ENCODE measurements at places on chromosomes 1 and 21.

DNA sequence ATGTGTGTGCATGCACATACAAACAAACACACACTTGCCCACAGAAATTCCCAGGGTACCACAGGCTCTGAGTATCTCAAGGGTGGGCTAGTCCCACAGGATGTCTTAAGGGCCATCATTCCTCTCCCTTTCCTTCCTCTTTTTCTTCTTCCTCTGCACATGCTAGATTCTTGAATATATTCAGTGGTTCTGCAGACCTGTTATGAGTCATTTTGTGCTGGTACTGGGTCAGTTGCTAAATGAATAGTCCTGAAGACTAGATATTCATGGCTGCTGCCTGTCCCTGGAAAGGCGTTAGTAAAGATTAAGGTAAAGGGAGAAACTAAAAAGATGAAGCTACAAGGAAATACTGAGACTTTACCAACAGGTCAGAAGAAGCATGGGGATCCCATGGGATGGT lies 256.7 kb upstream of the KIAA0040 start:
- DNase-seq: no peak

GRCh38 chr1:167219646-167220536 lies 795 bp upstream of the POU2F1 start:
- peak; percentile 77 for DNase-seq

GRCh38 chr1:85815906-85816305 lies 107.7 kb upstream of the ZNHIT6 start:
- DNase-seq: no peak

- no peak for DNase-seq
These were observed 43.8 kb downstream of the FGGY start for GRCh38 chr1:59340411-59341307.

DNA sequence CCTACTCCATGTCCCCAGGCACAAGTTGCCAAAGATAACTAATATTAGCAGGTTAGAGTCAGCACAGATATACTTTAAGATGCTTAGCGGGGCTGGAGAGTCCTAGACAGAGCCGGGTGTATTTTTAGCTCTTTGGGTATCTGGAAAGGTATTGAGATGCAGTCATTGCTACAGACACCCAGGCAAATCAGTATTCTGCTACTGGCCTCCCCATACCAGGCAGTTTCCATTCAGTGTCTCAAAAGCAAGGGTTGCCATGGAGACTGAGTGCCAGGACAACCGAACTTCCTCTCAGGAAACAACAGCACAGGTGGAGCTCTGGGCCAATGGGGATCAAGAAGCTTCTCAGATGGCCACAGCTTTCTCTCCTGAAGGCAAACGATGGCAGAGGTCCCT lies 45.3 kb downstream of the KCNC4 start:
- DNase-seq: no peak

- DNase-seq: no peak
These were observed 212.5 kb downstream of the TOMM20 start for GRCh38 chr1:234915924-234916675.

DNA sequence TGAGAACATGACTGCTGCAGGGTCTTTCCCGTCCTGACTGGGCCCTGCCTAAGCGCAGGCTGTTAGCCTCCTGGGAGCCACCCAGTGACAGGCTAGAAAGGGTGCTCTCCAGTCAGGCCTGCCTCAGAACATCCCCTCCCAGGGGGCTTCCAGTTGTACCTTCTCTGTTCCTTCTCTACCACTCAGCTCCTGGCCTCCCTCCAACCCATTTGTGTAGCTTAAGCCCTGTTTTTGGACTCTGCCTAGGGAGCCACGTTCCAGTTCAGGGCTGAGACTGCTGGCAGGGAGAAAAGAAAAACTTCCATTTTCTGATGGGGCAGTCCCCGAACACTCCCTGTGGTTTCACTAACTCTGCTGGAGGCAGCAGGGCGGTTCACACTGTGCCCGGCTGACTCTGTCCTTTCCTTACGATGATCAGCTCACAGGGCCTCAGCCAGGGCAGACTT lies 15.3 kb upstream of the POU3F1 start:
- DNase-seq: no peak

DNA sequence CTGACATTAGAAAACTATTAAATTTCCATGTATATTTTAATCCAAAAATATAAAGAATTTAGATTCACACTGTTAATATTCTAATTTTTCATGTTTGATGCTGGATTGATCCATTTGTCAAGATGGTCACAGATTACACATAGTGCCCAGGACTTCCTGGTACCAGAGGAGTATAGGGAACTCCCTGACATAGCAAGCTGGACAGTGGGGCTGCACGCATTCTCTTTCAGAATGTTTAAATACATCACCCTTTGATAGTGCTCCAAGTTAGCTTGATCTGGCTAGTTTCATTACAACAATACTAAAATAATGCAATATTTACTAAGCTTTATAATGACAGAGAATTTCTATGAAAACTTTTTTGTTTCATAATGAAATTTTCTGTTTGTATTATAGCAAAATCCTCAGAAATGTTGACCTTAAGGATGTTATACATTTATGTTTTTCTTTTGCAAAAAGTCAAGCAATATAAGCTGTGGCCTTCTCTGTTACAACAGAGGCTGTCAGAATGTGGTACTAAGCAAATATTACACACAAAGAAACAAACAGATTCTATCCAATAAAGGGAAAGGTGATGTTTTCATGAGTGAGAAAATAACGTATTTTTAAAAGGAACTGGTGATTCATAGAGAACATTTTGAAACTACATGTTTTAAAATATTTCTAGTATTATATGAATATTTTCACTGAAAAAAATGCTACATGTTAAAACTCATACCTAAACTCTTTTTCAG lies 84.7 kb downstream of the SLC35F3 start:
- DNase-seq: no peak

DNA sequence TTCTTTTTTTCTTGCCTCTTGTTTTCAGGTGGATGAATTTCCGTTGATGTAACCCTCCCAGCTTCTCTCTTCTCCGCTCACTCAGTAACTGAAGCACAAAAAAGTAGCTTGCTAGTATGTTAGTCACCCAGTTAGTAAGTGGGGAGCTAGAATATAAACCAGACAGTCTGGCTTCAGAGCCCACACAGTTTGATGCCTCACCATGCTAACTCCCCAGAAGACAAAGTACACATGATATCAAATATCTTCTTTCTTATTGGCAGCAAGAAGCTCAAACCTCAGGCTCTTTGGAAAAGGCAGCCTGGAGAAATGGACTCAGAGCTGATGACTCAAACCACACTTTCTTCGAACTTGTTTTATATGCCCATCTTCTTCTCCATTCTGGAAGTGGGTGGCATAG lies 187.5 kb upstream of the PLXNA2 start:
- DNase-seq: peak; percentile 4

DNA sequence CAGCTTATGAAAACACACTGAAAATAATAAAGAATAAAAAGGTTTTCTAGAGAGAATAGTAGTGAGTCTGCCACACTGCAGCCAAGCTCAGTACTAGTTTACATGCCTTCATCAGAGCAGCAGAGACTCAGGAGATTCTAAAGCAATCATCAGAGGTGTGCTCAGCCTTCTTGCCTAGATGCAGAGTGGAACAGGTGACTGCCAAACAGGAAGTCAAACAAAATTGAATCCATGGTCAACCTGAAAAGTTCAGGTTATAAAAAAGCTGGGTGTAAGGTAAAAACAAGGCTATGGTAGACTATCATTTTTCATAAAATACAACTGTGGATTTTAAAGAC lies 165.3 kb upstream of the C1orf105 start:
- peak; percentile 11 for DNase-seq

GRCh38 chr1:162872981-162873380 lies 12.0 kb upstream of the CCDC190 start:
- no peak for DNase-seq

DNA sequence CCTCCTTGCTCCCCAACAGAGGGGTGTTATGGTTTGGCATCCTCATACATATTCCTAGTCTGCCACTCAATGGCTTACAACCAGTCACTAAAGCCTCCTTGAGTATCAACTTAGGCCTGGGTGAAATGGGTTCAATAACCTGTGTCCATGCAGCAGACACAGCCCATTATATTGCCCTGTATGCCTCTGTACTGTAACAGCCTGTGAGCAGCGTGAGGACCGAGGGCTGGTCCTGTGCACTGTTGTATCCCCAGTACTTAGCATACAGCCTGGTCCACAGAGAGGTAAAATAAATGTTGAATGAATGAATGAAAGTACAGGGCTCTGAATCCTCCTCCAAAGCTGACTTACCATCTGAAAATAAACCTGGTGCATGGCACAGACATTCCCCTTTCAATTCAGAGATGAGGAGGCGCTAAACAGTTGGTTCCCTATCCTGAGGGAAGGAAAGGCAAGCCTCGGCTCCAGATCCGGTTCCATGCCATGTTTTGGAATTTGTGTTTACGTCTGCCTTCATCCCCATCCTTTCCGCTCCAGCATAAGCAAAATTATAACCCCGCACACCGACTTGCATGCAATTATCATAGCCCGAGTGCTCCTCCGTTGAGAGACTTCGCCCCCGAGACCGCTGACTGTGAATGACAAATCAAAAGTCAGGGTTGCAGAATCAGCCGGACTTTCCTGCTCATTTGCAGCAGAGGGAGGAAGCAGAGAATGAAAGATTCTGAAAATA lies 45.0 kb upstream of the DNAJC6 start:
- DNase-seq: no peak

DNA sequence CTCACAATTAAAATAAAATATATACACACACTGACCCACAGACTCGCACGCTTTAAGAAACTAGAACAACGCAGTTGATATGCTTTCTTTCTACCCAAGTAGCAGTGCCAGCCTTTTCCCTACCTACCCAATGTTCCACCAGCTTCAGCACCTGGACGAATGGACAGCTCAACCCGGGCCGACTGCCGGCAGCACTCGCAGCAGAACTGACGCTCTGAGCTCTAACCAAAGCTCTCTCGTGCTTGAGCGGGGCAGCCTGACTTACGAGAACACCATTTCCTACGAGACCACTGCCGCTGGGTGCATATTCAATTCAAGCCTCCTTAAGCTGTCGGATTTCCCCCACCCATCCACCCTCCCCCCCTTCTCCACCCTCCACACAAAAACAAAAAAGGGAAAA lies 127.4 kb upstream of the DPYD start:
- DNase-seq: peak; percentile 64

GRCh38 chr1:97824624-97825023 lies 96.2 kb downstream of the DPYD start:
- no peak for DNase-seq

GRCh38 chr1:186054003-186054402 lies 319.8 kb downstream of the HMCN1 start:
- DNase-seq: no peak

GRCh38 chr1:6962478-6962995 lies 177.3 kb downstream of the CAMTA1 start:
- peak; percentile 54 for DNase-seq

DNA sequence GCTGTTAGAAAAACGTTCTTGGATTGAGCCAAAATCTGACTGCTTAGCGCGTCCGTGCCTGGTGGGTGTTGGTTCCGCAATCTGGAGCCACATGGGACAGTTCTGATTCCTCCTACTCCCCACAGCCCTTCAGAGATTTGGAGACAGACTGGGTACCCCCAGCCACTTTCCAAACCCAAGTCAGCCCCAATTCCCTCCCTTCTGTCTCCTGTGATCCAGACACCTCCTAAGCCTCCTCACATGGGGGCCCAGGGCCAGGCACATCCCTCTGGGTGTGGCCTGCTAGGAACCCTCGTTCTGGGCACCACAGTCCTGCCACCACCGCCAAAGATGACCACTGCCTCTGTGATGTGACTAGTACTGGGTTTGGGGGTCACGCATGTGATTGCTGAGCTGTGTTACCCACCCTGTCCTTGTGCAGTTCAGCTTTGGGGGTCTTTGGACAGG lies 4.8 kb downstream of the PLA2G5 start:
- DNase-seq: no peak

DNA sequence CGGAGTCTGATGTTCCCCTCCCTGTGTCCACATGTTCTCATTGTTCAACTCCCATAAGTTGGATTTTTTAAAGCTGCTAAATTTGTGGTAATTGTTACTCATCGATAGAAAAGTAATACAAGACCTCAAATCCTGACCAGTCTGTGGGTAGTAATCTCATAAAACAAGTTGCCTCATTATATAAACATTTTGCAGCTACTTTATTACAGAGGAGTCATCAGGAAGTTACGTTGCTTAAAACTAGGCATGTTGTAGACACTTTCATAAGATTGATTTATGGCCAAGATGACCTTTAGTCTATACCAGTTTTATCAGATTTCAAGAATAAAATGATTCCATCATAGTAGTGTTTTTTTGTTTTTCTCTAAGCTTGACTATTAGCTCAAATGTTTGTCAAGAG lies 208.8 kb downstream of the GIPC2 start:
- DNase-seq: peak; percentile 58

GRCh38 chr1:36156329-36157114 lies 562 bp downstream of the MAP7D1 start:
- DNase-seq: no peak
